Stomach (tissue), 19 donors: ENCODE measurements at places on chromosomes 12 and 14. TPM values are rescaled to one million over a fixed set of nuclear protein-coding genes. Genes with fewer than 3 reads are reported as not detected.

- H3K36me3 ChIP-seq, result no peaks in the 10 kb centered on the region
- H3K4me3 ChIP-seq, result no peak overlapping the region
- H3K27ac ChIP-seq, result peak overlapping the region; percentile 59
- H3K4me1 ChIP-seq, result no peaks in the 10 kb centered on the region
- no peaks in the 10 kb centered on the region for H3K27me3 ChIP-seq
Observed at GRCh38 chr14:71399057-71399487, 491.8 kb downstream of the PCNX1 start.

GRCh38 chr12:86213012-86213411 lies 43.2 kb downstream of the MGAT4C start:
- no peaks in the 10 kb centered on the region for H3K27me3 ChIP-seq
- no peak overlapping the region for H3K27ac ChIP-seq
- no peak for DNase-seq
- H3K36me3 ChIP-seq, result no peaks in the 10 kb centered on the region

GRCh38 chr12:108511633-108512540 lies 3.2 kb upstream of the FICD start:
- peak; percentile 90 for DNase-seq
- H3K4me1 ChIP-seq, result peaks cover 31% of the 10 kb centered on the region
- H3K36me3 ChIP-seq, result peaks cover 1% of the 10 kb centered on the region
- H3K4me3 ChIP-seq, result no peak overlapping the region
- H3K27me3 ChIP-seq, result no peaks in the 10 kb centered on the region
- no peak overlapping the region for H3K27ac ChIP-seq

- DNase-seq, result peak; percentile 38
- peak overlapping the region; percentile 17 for H3K27ac ChIP-seq
- no peaks in the 10 kb centered on the region for H3K36me3 ChIP-seq
- H3K4me1 ChIP-seq, result peaks cover 25% of the 10 kb centered on the region
- H3K27me3 ChIP-seq, result no peaks in the 10 kb centered on the region
- no peak overlapping the region for H3K4me3 ChIP-seq
Observed at GRCh38 chr12:11822081-11822834, 172.8 kb downstream of the ETV6 start.

The KRT8 gene
- total RNA-seq, result 647 TPM

- H3K4me3 ChIP-seq, result no peak overlapping the region
- peaks cover 3% of the 10 kb centered on the region for H3K4me1 ChIP-seq
- H3K36me3 ChIP-seq, result peaks cover 80% of the 10 kb centered on the region
- no peak overlapping the region for H3K27ac ChIP-seq
Observed at GRCh38 chr14:34619471-34619870, 10.5 kb downstream of the SNX6 start.

The FSCB gene
- not detected for total RNA-seq

The FGF6 gene
- not detected for total RNA-seq
